BE2C (cell line): ENCODE measurements at places on chromosomes 11 and 22.

DNA sequence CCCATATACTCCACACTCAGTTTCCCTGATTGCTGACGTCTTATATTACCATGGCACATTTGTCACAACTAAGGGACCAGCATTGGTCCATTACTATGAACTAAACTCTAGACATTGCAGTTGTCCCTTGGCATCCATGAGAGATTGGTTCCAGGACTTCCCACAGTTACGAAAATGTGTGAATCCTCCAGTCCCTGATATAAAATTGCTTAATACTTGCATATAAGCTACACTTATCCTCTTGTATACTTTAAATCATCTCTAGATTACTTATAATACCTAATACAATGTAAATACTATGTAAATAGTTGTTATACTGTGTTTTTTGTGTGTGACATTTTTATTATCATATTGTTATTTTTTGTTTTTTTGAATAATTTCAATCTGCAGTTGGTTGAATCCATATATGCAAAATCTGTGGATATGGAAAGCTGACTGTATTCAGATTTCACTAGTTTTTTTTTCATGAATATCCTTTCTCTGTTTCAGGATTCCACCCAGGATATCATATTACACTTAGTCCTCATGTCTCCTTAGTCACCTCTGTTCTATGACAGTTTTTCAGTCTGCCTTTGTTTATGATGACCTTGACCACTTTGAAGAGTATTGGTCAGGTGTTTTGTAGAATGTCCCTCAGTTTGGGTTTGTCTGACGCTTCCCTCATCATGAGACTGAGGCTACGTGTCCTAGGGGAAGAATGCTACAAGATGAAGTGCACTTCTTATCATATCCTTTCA is 55.3 kb downstream of the INSC start:
- no peak for DNase-seq

DNA sequence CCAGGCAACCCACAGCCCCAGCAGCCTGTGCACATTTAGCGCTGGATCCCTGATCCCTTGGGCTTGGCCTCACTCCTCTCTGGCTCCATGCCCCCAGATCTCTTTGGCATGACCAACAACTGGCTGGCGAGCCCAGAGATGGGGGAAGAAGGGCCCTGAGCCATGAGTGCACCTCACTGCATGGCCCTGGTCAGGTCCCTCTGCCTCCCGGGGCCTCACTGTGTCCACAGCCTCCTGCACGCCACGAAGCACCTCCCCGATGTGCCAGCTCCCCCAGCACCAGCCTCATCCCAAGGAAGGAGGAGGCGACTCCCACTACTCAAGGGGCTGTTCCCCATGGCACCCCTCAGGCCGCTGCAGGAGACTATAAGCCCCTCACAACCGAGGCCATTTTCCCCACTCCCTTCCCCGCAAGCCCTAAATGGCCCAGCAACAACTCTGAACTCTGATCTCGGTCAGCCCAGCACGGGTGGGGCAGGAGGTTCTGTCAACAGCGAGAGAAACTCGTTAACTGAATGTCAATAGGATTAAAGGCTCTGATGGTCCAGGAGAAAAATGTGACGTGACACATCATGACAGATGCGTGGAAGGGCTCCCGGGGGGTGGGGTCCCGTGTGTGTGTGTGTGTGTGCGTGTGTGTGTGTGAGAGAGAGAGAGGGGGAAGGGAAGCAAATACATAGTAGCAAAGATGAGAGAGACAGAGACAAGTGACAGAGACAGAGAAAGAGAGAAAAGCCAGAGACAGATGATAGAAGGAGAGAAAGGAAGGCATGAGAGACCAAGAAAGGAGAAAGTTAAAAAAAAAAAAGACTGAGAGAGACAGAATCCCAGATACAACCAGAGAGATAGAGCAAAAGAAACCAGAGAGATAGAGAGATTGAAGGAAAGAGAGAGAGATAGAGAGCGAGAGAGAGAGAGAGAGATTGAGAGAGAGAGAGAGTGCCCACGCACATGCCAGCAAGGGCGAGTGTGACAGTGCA is 28.4 kb upstream of the SYT7 start:
- DNase-seq: no peak

DNA sequence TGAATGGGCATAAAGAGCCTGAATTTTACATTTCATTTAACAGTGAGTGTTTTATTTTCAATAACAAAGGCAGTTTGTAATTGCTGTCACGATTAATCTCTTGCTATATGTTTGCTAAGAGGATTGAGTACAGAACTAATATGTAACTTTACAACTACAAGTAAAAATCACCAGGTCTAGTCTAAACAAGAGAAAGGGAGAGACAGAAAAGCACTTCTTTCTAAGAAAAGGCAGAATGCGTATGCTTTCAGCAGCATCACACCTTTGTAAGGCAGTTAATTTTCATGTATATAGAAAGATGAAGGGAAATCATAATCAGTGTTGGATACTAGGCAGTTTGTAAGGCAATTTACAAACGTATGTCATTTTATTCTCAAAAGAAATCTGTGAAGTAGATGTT is 169.8 kb downstream of the NELL1 start:
- DNase-seq: no peak

DNA sequence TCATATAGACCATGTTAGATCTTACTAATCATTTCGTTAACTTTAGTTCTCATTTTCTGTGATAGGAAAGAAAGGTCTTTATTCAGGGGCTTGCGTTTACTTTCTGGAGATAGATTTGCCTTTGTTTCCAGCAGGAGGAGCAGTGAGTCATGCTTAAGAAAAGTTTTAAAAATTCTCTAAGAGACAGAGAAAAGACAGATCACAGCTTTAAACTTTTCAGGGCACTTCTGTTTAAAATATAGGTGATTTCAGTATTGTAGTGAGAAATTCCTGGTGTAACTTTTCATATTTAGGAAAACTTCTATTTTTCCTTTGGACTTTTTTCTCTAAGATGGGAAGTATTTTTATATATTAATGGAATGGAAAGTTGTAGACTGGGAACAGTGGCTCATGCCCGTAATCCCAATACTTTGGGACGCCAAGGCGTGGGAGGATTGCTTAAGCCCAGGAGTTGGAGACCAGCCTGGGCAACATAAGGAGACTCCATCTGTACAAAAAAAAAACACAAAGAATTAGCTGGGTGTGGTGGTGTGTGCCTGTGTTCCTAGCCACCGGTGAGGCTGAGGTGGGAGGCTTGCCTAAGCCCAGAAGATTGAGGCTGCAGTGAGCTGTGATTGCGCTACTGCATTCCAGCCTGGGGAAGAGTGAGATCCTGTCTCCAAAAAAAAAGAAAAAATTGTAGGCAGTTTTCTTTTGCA is 60.3 kb downstream of the ATXN10 start:
- DNase-seq: no peak

DNA sequence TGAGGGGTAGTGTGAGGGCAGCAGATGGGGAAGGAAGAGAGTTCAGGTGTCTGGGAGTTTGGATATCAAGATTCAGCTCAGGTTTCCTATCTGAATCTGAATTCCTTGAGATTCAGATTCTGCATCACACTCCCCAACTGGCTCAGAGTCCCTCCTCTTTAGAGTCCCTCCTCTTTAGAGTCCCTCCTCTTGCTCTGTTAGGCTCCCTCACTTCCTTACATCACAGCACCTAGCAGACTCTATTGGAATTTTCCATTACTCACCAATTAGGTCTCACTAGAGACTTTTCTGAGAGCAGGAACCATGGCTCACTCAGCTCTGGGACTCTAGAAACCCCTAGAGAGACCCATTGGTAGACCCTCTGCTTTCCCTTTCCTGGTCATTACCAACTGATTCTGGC is 303.4 kb upstream of the SYN3 start:
- DNase-seq: no peak

DNA sequence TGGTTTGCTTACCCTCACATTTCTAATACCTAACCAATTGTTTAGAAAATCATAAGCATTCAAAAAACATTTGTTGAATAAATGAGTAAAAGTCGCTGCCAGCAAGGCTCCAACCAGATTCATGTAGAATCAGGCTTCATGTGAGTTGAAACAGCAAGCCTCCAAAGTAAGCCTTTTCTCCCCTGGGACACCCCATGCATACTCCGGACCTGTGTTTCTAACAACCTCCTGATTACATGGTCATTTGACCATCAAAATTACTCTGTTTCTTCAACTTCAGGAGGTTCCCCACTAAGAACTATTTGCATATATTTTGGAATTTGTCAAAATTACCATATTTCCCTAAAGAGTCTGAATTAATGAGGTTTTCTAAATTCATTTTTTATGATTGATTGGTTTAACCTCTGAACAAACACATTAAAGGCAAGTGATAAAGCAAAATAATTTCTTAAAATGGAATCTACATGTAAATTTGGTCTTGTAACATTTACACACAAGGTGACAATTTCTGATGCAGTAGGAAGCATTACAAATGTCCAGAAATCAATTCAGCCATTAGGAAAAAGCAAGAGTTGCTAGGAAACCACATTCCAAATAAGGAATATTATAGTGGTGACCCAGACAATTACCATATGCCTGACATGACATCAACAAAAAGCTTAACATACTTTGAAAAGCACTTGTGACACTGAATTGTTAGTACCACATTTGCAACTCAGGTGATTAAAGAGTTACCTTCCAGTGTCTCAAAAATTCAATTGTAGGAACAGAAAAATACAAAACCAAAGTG is 252.6 kb downstream of the GUCY1A2 start:
- no peak for DNase-seq

DNA sequence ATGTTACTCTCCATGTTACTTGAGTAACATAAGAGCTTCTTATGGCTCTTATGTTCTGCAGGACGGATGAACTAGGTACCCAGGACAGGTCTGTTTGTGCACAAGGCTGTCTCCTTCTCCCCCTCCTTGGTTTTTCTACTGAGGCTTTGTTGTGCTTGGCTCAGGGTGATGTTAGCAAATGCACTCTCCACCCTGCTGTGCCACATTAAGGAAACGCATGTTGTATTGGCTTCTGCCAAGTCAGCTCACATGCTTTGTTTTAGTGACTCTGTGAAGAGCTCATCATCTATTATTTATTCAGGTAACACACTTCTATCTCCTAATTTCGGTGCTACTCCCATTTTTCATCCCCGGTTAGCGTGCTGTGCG is 108.3 kb downstream of the PTPRJ start:
- no peak for DNase-seq

DNA sequence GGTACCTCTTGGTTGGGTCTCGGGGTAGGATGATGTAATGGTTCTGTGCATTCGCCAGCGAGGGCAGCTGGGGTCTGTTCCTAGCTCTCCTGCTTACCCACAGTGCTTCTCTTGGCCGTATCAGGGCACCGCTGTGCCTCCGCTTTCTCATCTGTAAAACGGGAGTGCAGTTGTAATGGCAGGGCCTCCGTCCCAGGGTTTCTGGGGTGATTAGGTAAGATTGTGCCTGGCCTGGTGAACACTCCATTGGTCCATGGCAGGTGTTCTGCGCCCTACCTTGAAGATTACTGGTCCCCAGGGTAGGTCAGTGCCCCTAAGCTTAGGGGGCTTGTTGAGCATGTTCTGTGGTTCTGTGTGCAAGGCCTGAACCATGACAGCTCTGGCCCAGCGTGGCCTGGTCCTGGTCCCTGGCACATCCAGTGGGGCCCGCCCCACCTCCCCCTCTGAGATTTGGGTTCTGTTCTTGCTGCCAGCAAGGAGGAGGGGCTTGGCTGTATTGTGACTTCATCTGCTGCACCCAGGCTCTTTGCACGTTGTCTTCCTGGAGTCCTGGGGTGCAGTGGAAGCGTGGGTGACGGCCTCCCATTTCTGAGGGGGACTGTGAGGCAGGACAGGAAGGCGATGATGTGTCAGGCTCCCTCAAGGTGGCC is 4.9 kb downstream of the MYRF start:
- no peak for DNase-seq

- DNase-seq: peak; percentile 86
Measured at GRCh38 chr11:65870706-65871681, 1.6 kb downstream of the EFEMP2 start.

DNA sequence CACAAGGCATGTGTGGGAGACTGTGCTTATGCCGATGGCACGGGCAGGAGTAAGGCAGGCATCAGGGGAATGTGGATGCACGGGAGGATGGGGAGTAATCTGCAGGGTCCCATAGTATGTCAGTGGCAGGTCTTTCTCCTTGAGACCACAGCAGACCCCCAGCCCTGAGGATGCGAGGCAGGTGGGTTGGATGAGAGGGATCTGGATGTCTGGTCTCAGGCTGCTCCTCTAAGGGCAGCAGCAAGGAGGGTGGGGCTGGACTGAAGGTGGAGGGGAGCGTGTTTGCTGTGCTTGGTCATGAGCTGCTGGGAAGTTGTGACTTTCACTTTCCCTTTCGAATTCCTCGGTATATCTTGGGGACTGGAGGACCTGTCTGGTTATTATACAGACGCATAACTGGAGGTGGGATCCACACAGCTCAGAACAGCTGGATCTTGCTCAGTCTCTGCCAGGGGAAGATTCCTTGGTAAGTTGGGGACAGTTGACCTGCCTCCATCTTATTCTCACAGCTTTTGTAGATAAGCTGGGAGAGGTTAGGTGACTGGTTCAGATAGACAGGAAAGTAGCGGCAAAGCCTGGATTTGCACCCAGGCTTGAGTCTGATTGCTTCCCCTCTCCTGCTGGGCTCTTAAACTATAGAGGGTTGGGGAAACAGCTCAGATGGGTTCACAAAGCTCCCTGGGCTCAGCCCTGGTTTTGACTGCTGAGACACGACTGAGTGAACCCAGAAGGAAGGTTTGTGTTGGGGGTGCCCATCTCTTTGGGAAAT is at the start of gene APOL1:
Gene APOL1, plus strand, starts transcription at position 380 of the 769 bp plus-strand sequence. CDS start 1,823 bp downstream, outside the sequence.
- DNase-seq: no peak

- DNase-seq: no peak
Measured at GRCh38 chr11:36583667-36584066, 10.6 kb upstream of the IFTAP start.

DNA sequence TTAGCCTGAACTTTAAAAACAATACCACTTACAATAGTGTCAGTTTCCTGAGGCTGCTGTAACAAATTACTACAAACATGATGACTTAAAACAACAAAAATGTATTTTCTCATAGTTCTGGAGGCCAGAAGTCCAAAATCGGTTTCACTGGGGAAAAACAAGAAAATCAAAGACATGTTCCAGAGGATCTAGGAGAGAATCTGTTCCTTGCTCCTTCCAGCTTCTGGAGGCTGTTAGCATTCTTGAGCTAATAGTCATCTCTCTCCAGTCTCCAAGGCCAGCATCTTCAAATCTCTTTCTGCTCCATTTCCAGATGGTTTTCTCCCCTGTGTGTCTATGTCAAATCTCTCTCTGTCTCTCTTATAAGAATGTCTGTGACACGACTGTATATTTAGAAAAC is 67.6 kb upstream of the TEAD1 start:
- DNase-seq: no peak

GRCh38 chr11:47378836-47379170 is 456 bp upstream of the SPI1 start:
- DNase-seq: no peak

DNA sequence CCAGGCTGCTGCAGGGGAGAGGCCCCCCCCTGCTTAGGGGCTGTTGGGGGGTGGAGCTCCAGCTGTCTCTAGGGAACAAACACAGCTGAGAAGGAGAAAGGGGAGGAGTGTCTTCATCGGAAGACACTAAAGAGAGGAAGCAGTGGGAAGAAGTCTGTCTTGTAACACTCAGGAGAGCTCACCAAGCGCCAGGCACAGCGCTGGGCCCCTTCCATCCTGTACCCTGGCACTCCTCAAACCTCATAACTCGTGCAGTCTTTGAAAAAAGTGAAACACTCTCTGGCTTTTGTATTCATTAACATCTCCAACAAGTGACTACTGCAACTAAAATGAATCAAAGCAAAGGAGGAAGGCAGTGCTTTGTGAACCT is 67.4 kb upstream of the PRDM11 start:
- no peak for DNase-seq
